MG63 (cell line): ENCODE measurements at places on chromosomes 16 and 17. TPM values are rescaled to one million over a fixed set of nuclear protein-coding genes. Genes with fewer than 3 reads are reported as not detected.

SLFN14 gene
- total RNA-seq: not detected in 2 replicates

SDR42E1 gene
- 1.2 and 2.7 TPM in 2 replicates for total RNA-seq

ASPHD1 gene
- total RNA-seq: 48.3 and 73.0 TPM in 2 replicates

MT3 gene
- total RNA-seq: not detected in 2 replicates

PSMD12 gene
- total RNA-seq: 20.5 and 53.9 TPM in 2 replicates

TMEM170A gene
- total RNA-seq: 1.3 and 8.0 TPM in 2 replicates

HCRT gene
- total RNA-seq: not detected in 2 replicates

KRT12 gene
- total RNA-seq: not detected in 2 replicates
